ENCODE measurements at places on chromosomes 5 and 9.

- no peak for DNase-seq
Measured at GRCh38 chr5:127590156-127590722, 58.6 kb upstream of the CTXN3 start.

DNA sequence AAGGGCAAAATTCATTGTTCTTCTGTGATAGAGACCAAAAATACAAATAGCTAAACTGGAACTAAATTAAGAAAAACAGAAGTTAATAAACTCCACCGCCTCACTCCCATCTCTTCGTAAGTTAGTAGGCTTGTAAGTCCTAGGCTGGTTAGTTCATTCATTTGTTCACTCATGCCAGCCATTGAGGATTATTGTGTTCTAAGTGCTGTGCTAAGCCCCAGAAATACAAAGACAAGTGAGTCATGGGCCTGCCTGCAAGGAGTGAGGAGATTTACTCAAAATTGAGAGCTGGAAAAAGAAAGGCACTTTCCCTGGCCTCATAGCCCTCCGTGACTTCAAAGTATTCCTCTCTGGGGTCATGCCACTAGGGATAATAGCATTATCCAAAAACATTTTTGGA is 8.5 kb downstream of the DOCK8 start:
- no peak for DNase-seq

- DNase-seq: no peak
Measured at GRCh38 chr9:79154806-79155205, 417.0 kb upstream of the TLE4 start.

DNA sequence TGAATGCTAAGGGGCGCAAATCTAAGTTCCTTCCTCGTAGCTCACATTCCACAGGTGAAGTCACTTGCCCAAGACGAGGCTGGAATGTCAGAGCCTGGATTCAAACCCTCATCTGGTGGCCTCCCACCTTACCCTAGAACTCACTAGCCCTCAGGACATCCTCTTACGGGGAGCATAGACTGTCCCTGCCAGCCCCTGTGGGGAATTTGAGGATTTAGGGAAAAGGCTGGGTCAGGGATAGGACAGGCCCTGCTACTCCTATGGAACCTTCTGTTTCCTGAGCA is 45.0 kb downstream of the IRF1 start:
- DNase-seq: no peak

DNA sequence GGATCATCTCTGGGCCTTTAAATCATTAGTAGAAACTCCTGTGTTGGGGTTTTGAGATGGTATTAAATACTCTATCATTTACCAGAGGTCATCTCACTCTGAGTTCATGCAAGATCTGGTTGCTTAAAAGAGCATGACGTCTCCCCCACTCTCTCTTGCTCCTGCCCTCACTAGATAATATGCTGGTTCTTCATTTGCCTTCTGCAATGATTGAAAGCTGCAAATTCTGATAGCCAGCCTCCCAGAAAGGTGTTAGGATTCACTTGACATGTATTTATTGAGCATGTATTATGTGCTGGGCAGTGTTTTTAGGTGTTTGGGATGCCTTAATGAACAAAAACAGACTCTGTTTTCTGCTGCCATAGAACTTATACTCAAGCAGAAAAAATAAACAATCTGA is 41.2 kb downstream of the EGFLAM start:
- DNase-seq: no peak

Data from Panc1 (cell line).